ENCODE measurements at places on chromosomes 5 and 9.

- no peak for ATAC-seq
Observed at GRCh38 chr5:122846051-122846550, 688 bp downstream of the SNX24 start.

- ATAC-seq: no peak
Observed at GRCh38 chr5:1745796-1746370, 53.8 kb downstream of the MRPL36 start.

DNA sequence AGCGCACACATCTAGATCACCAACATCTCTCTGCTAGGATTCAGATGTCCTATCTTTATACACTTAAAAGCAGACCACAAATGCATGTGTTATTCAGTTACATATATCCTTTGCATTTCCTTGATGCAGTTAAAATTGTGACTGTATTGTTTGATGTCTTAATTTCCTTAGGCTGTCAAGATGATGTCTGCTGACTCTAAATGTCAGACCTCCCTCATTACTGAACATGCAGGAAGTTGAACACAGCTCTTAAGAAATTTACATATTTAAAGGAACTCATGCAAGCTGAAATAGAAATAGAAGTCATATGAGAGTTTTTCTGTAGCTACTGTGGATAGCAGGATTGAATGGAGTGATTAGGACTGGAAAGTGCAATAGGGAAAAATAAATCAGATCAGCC lies 336.5 kb upstream of the SEMA6A start:
- ATAC-seq: no peak

DNA sequence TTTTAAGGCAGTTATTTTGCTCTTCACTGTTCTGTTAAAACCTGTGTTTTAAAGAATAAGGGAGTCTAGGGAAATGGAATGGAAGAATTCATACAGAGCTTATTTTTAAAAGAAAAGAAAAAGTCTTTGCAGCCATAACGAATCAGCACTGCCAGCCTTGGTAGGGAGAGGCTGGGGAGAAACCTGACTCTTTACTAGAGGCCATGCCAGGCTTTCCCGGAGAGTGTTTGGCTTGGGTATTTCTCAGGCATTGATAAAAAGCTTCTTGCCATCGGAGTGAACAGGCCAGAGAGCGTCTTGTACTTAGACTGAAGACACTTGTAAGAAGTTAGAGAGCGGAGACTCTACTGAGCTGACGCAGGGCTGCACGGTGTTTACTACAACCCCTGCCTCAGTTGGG lies 72.7 kb upstream of the NFIL3 start:
- no peak for ATAC-seq

DNA sequence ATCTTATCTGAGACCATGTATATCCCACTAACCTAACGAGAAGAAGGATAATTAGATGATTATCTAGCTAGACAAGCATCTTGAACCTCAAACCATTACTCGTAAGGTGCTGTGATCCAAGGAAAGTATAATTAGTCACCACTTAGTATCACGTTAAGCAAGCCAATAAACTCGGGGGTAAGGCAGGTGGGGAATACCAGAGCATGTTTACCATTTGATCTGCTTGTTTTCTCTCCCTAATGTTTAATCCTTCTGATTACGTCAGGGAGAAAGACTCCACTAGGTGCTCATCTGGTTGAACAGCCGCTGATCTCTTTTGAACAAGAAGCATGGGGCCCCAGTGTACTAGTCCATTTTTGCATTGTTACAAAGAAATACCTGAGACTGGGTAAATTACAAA lies 69.9 kb upstream of the SLC1A1 start:
- ATAC-seq: no peak

DNA sequence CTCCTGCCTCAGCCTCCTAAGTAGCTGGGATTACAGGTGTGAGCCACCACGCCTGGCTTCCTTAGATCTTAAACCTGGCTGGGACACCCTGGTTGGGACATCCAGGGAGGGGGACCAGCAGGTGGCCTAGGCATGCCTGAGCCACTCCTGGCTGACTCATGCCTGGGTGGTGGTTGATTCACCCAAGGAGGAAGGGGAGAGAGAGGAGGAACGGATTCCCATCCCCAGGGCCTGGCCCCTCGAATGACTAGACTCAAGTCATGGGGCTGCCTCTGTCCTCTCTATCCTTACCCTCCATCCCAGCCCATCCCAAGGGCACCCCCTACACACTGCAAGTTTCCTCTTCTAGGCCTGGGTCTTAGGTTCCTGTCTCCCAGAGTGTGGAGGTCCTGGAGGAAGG lies 12.7 kb downstream of the EEIG1 start:
- no peak for ATAC-seq

DNA sequence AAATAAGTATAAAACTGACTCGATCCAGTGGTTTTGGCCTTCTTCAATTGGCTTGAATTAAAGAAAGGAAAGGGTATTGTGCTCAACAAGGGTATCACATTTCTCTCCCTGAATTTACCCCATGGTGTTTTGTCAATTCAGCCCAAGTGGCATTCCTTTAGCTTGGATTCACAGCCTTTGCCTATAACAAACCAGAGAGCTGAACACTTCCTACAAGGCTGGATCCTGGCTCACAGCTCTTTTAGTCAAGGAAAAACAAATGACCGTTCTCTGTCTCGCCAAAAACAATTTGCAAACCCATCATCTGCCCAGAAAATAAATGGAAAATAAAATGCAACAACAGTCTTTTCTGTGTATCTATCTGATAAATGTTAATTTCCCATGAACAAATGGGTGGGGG lies 5.7 kb downstream of the ZNF366 start:
- ATAC-seq: no peak

DNA sequence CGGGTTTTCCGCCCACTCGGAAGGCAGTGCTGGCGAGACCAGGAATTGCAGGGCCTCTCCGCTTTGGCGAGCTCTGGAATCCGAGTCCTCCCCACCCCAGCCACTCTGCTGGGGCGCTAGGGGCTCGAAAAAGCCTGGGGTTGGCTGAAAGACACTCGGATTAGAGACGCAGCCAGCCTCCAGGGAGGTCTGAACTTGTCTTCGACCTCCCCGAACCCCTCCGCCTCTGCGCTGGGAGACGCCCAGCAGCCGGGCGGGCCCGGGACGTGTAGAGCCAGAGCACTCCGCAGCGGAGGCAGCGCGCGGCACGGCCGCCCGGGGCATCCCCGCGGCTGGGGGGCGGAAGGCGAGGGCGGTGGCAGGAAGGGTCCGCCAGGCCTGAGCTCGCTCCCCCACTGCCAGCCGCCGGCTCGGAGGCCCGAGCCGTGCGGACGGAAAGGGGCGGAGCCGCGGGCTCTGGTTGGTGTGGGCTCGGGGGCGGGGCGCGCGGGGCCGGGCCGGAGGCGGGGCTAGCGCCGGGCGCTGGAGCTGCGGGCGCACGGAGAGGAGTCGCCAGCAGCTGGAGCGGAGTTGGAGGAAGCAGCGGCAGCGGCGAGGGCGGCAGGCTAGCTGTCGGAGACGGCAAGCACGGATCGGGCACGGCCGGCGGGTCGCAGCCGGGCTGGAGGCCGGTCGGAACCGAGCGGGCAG lies at the start of gene PIK3R1:
TSS of gene PIK3R1 (plus strand) at position 549 of the 690 bp plus-strand sequence. CDS start 10,920 bp downstream, outside the sequence.
- ATAC-seq: peak; percentile 96

GRCh38 chr5:151008210-151008491 lies 12.2 kb upstream of the GPX3 start:
- no peak for ATAC-seq

GRCh38 chr5:146630472-146630871 lies 114.5 kb upstream of the GPR151 start:
- no peak for ATAC-seq

GRCh38 chr9:134220311-134220710 lies 55.9 kb upstream of the RNU6ATAC start:
- ATAC-seq: no peak

GRCh38 chr5:123460296-123460729 lies 37.1 kb upstream of the CEP120 start:
- peak; percentile 85 for ATAC-seq

- no peak for ATAC-seq
Observed at GRCh38 chr9:71506821-71507220, 261.5 kb downstream of the CEMIP2 start.

GRCh38 chr5:55226934-55227663 lies at the start of gene MCIDAS:
MCIDAS (minus strand) TSS chr5:55227315; CDS start chr5:55227138, 177 bp downstream.
- peak; percentile 34 for ATAC-seq

DNA sequence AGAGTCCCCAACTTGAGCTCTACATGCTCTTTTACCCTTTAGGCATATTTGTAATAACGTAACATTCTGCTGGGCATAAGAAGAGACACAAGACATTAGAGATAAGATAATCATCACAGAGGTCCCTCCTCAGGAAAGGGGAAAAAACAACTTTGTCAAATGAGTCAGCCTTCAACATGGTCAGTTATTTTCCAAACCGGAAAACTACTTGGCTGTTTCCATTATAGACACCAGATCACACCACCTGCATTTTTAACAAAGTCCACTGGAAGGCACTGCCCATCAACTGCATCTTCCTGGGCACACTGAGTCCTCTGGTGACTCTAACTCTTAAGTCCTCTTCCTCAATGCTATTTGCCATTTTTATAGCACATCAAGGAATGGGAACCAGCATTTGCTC lies 221.8 kb downstream of the FAM114A2 start:
- no peak for ATAC-seq

DNA sequence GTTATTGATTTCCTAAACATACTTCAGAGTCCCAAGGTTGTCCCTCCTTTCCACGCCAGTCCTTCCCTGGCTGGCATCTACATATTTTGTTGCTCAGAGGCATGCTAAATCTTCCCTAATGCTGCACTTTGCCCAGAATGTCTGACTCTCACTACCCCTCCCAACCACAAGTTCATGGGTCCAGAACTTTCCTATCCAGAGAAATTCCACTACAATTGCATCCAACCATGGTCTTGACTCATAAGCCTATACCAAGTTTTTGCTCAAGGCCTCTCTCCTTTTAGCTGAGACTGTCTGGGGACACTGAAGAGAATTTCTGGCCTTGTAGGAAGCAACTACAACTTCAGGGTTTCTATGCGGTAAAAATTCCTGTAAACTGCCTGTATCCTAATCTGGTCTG lies 206.3 kb downstream of the BNC2 start:
- ATAC-seq: no peak

GRCh38 chr5:78757269-78758053 lies 108.9 kb upstream of the LHFPL2 start:
- peak; percentile 63 for ATAC-seq

DNA sequence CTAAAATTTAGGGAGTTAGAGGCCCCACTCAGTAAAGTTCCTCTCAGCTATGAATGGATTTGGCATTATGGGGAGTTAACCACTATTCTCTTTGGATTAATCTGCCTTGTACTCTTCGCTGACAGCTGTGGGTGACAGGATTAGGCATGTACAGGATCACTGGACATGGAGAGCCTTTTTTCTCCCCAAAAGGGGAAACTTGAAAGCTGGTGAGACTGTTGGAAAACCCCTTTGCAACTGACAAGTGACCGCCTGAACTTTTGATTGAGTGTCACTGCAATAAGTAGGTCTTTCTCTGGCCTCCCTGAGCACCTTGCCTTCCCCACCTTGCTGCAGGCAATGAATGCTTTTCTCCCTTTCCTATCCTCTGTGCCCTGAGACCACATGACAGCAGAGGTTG lies 68.3 kb downstream of the ERP44 start:
- no peak for ATAC-seq

DNA sequence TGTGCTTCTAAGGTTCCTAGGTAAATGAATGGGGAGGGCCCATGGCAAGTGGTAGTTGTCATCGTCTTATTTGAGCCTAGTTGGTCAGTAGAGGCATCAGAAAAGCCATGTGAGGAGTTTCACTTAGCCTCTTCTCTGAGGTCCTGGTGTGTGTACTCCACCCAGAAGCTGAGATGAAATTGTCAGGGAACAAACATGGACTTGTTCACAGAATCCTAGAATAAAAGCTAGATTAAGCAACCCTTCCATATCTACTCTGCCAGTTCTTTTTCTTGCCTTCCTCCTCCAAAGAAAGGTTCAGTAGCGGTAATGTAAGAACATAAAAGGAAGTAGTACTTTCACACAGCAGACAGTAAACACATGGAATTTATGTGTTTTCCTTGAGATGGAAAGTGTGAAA lies 70.4 kb downstream of the ARHGAP26 start:
- ATAC-seq: no peak

DNA sequence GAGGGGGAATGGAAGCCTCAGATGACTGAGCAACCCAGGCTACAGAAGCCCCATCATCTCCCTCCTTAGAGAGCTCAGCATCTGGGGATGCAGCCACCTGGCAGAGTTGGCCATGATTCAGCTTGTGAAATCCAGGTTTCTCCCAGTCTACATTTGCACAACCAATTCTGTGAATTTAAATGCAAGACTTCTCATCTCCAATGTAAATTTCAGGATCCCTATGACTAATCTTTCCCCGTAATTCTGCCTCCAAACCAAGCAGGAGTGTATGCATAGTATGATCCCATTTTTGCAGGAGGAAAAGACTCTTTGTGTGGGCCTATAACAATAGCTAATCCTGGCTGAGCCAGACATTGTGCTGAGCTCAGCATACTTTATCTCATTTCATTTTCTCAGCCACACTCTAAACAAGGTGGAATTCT lies 59.6 kb upstream of the IL17B start:
- ATAC-seq: no peak

GRCh38 chr5:94976853-94977252 lies 308.0 kb downstream of the MCTP1 start:
- no peak for ATAC-seq

Data from stimulated activated memory B cell treated with anti-CD40 and anti-IgM and Interleukin-4, amounts not matched to agents 10 μg/mL and 1 μg/mL and 100 μg/mL, for 72 hours (primary cell).